ENCODE measurements at places on chromosomes 16 and 17.

- DNase-seq, result no peak
Measured at GRCh38 chr16:57758331-57759117, 23.0 kb downstream of the KATNB1 start.

DNA sequence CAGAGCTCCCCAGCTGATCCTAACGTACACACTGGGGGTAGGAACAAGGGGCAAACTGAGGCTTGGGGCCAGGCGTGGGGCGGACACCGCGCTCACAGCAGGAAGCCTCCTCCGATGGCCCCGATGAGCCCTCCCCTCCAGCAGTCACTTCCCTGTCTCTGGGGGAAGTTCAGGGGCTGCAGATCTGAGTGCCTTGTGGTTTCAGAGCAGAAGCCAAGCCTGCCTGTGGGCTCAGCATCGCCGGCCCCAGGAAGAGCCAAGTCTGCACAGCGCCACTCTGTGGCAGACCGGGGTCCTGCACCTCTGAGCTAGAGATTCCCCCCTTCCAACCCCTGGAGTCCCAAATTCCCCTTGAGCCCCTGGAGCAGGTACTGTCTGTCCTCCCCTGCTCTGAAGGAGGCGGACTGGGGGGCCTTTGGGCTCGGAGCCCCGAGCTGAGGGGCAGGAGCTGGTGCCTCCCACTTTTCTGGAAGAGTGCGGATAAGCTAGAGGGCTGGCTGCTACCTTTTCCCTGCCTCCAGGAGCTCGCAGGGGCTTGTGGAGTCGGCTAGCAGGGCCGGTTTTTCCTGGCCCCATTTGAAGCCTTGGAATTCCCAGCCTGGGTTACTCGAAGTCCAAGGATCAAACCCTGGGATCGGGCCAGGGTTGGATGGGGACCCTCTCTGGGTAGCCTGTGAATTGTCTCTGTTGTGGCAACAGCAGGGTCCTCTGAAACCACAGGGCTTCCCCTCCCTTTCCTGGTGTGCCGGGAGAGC, 2.9 kb downstream of the GSE1 start:
- peak; percentile 85 for DNase-seq

DNA sequence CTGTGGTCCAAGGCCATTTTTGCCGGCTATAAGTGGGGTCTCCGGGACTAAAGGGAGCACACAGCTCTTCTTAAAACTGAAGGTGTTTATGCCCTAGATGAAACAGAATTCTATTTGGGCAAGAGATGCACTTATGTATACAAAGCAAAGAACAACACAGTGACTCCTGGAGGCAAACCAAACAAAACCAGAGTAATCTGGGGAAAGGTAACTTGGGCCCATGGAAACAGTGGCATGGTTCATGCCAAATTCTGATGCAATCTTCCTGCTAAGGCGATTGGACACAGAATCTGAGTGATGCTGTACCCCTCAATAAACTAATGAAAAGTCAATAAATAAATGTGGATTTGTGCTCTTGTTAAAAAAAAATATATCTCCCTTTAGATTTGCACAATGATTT, 20.2 kb upstream of the SHISA9 start:
- no peak for DNase-seq

DNA sequence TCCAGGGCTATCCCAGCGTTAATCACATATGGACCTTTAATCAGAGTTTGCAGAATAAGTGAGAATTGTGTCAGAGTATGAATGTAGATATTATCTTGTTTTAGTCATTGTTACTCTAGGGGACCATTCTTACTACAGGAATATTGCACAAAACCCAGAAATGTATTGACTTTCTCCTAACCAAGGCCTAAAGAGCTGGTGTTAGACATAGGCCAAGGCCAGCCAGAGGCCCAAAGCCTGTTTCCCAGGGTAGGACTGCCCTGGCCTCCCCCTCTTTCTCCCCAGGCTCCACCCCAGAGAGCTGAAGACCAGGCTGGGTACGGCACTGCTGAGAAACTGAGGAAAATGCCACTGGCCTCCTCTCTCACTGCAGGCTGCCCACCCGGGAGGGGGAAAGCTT, 41.9 kb upstream of the MEOX1 start:
- DNase-seq, result no peak

- peak; percentile 13 for DNase-seq
Measured at GRCh38 chr17:32349503-32349853, 479 bp upstream of the ZNF207 start.

- no peak for DNase-seq
Measured at GRCh38 chr16:84247331-84247730, 7.5 kb upstream of the KCNG4 start.

- no peak for DNase-seq
Measured at GRCh38 chr16:86077243-86077940, 178.4 kb downstream of the IRF8 start.

DNA sequence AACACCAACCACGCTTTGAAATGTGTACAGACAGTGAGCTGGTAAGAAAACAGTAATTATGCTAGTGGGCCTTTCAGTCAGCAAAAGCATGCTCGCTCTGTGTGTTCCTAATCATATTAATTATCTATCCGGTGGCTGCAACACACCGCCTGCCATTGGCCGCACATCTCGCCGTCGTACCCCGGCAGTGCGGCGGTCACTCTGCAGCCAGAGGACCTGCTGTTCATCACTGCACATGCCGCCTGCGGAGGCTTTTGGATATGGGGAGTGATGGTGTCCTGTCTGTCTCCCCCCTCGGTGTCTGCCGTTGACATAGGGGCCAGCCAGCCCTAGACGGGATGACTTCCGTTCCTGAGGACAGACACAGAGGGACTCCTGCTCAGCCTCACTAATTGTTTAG, 68.5 kb downstream of the RPA1 start:
- no peak for DNase-seq

Data from activated CD4-positive, alpha-beta T cell treated with anti-CD3 and anti-CD28 coated beads for 48 hours (primary cell).